ENCODE measurements at places on chromosomes 4 and X.

DNA sequence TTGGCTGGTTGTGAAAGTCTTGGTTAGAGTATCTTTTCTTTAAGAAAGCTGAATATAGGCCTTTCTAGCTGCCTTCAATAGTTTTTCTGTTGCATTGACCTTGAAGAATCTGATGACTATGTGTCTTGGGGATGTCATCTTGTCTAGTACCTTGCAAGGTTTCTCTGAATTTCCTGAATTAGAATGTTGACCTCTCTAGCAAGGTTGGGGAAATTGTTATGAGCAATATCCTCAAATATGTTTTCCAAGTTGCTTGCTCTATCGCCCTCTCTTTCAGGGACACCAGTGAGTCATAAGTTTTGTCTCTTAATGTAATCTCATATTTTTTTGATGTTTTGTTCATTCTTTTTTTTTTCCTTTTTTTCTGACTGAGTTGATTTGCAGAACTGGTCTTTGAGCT, 194.7 kb downstream of the RAB28 start:
- no peak for DNase-seq

DNA sequence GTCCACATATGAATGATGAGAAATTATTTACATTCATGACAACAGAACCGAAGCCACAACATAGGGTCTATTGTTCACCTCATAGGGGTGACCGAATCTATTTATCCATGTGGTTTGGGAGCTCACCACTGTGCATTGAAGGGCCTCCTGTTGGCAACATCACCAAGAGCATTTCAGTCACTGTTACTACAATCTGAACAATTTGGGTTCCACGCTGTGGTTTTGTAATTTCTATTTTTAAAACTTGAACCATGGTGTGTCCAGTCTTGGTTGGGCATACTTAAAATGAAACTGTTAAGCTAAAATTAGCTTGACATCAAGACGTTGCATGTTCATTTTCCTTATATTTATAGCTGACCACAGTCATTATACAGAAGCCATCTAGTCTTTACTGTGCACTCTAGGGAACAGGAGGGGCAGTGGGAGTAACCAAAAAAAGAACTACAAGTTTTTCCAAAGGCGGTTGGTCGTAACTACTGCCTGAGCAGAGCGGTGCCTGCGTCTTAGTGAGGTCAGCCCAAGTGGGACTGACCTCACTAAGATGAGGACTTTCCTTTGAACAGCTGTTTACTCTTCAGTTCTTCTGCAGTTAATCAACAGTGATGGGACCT, 192.1 kb downstream of the SPRY1 start:
- DNase-seq, result no peak

DNA sequence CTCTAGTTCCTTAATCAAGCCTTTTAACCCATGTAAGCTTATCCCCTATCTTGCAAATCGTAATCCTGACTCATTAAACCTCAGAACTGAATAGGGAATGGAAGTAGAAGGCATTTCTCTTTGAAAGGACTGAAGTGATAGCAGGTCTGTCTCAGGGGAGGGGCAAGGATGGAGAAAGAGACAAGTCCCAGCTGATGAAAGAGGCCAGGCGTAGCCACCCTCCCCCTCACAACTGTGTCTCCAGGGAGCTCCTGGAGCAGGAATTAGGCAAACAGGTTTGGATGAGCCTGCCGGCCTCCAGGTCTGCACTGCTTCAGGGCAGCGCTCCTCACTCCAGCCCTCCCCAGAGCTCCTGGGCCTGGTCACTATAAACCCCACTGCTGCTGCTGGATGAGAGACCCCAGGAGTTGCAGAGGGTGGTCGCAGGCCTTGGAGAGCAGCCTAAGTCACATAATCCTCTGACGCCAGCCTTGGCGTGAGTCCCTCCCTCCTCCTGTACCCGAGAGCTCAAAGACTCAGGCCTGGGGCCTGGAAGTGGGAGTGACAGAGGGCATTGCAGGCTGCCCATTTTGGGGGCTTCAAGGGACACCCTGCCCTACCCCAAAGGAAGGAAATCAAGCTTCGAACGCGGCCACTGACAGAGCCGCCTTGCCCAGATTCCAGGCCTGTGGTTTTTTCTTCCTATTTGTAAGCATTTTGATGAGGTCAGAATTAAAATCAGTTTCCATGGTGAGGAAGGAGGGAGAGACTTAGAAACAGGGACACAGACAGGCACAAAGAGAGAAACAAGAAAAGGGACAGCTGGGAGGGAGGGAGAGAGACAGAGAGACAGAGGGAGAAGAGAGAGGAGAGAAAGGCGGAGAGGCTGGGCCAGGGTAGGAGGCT, 21.2 kb upstream of the MSX1 start:
- DNase-seq, result no peak

DNA sequence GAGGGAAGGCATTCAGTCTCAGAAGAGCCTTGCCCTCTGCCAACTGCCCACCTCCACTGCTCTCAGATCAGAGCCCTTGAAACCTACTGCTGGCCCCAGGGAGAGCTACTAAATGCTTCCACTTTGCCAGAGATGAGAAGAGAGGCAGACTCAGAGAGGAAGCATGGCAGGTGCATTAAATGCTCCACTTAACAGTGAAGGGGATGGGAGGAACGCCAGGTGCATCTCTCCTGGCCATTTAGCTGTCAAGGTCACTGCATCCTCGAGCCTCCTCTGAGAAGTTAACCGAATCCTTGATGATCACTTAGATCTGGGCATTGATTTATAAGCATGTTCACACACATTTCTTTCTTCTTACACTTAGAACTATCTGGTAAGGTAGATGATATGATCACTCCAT, 15.0 kb downstream of the TRPC5 start:
- DNase-seq, result no peak

- DNase-seq, result no peak
These were observed 12.9 kb downstream of the GPRIN3 start for GRCh38 chr4:89294573-89295269.
